ENCODE measurements at places on chromosomes 2 and 18. TPM values are rescaled to one million over a fixed set of nuclear protein-coding genes. Genes with fewer than 3 reads are reported as not detected.
A peak's percentile ranks its signal among the peaks of the same experiment; 100 is the strongest.

DNA sequence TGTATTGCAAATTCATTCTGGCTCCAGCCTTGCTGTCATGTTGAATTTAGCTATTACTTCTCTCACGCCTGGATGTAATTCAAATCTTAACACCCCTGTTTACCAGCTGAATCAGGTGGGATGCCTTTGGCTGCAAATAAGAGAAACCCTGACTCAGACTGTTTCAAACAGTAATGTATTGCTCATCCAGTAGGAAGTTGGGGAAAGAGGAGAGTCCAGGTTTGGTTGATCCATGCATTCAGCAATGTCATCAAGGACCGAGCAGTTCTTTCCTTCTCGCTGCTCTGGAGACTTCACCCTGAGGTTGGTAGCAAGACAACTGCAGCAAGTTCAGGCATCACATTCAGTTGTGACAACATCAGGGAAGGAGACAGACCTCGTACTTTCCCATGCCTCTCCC is 6.4 kb upstream of the DARS1 start:
- H3K4me1 ChIP-seq: no peaks in the 10 kb centered on the region
- no peak for DNase-seq
- no peak overlapping the region for H3K27ac ChIP-seq
- no peak overlapping the region for H3K4me3 ChIP-seq
- no peaks in the 10 kb centered on the region for H3K36me3 ChIP-seq
- H3K27me3 ChIP-seq: no peaks in the 10 kb centered on the region

Gene STARD6
- not detected for total RNA-seq

- peaks cover 44% of the 10 kb centered on the region for H3K36me3 ChIP-seq
- DNase-seq: no peak
- H3K4me3 ChIP-seq: peak overlapping the region; percentile 90
- peaks cover 5% of the 10 kb centered on the region for H3K4me1 ChIP-seq
Measured at GRCh38 chr2:69437751-69438154, 518 bp upstream of the NFU1 start.

DNA sequence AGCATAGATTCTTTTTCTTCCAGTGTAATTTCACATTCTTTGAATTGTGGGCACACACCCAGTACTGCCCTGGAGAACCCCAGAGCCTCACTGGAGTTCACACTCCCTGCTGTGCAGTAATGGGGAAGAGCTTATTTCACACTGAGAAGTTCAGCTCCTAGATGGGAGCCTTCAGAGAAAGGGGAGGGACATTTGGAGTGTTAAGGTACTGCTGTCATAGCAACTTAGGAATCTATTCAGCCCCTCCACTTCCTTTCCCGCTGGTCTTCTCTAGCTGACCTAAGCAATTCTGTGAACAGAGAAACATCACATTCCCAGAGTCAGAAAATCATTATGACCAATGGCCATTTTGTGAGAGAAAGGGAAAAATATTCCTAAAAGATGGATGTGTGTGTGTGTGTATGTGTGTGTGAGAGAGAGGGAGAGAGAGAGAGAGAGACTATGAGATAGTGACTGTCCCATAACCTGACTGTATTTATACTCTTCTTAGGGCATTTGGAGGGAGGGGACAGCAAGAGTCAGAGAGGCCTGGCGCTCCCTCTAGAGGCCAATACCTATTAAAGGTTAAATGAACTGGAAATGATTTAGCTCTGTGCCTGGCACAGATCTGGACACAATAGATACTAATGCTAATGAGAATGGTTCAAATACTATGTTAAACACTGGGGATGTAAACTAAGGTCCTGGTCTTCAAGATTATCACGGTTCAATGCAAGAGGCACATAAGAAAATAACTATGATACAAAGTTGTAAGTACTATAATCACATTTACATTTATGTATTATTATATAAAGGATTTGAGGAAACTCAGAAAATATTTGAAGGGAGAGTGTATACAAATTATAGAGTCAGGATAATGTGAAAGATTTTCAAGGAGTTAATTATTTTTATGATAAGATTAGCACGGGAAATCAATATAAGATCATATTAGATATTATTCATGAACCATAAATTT is 41.5 kb upstream of the RPE start:
- no peak overlapping the region for H3K4me3 ChIP-seq
- peak; percentile 80 for DNase-seq
- peaks cover 4% of the 10 kb centered on the region for H3K27me3 ChIP-seq
- H3K27ac ChIP-seq: peak overlapping the region; percentile 72
- H3K36me3 ChIP-seq: no peaks in the 10 kb centered on the region

- H3K4me1 ChIP-seq: peaks cover 25% of the 10 kb centered on the region
- no peak overlapping the region for H3K4me3 ChIP-seq
- H3K27ac ChIP-seq: no peak overlapping the region
Measured at GRCh38 chr2:157837851-157838441, 38.2 kb downstream of the ACVR1 start.

DNA sequence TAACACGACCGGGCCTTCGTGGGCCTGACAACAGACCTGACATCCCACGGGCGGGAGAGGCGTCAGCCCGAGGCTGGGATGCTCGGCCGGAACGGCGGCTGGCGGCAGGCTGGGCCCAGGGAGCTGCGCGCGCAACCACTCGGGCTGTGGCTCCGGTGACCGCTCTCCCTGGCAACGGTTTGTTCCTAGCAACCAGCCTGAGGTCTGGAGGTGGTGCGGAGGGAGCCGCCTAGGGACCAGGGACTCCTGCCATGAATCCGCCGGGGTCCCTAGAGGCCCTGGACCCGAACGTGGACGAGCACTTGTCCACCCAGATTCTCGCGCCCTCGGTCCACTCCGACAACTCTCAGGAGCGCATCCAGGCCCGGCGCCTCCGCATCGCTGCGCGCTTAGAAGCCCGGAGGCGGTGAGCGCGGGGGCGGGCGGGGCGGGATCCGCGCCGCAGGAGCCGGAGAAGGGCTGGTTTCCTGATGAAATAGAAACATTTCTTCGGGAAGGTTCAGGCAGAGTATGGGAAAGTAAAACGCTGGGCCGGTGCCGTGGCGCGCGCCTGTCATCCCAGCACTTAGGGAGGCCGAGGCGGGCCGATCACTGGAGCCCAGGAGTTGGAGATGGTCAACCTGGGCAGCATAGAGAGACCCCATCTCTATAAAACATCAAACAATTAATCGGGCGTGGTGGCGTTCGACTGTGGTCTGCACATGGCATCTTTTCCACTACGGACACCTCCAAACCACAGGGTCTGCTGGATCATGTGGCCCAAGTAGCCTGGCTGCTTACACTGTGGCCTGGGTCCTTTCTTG is at the start of gene DRC1:
DRC1 (plus strand) TSS at position 182 of the 803 bp plus-strand sequence; CDS start at position 252, 70 bp downstream.
- H3K27ac ChIP-seq: no peak within 1 kb of the TSS
- H3K36me3 ChIP-seq: peaks cover 3% of the 10 kb centered on the region
- no peaks in the 10 kb centered on the region for H3K4me1 ChIP-seq
- no peaks in the 10 kb centered on the region for H3K27me3 ChIP-seq
- H3K4me3 ChIP-seq: peak within 1 kb of the TSS; percentile 57
- peak; percentile 96 for DNase-seq

DNA sequence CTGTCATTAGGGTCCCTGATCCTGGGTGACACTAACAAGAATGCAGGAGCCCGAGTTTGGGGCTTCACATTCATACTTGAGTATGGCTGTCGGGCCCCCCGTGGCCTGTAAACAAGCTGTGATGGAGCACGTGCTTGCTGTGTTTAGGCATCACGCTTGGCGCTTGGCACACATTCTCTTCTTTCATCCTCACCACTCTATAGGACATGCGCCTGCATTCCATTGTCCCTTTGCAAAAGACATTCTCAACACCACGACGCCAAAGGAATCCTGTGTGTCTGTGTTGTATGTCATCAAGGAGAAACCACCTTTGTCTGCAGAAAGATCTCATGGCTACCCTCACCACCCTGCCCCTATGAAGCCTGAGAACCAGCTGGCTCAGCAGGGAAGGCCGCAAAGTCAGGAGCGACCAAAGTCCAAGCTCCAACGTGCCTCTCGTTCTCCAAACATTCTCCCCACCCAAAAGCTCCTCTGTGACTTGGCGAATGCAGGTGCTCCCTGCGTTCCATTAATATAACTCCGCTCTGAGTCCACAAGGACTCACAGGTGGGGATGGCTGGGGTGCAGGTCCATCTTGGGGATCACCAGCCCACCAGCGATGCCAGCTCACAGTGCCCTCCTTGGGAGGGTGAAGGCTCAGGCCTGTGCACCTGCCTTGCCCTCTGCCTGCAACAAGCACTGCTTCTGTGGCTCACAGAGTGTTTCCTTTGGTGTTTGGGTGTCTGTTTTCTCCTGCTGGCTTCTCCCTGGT is 6.2 kb upstream of the PER2 start:
- no peak overlapping the region for H3K27ac ChIP-seq
- no peak for DNase-seq
- peaks cover 19% of the 10 kb centered on the region for H3K4me1 ChIP-seq
- no peak overlapping the region for H3K4me3 ChIP-seq

Gene CELF4
- 4.6 TPM for total RNA-seq

Gene TFPI
- 26.5 TPM for total RNA-seq

DNA sequence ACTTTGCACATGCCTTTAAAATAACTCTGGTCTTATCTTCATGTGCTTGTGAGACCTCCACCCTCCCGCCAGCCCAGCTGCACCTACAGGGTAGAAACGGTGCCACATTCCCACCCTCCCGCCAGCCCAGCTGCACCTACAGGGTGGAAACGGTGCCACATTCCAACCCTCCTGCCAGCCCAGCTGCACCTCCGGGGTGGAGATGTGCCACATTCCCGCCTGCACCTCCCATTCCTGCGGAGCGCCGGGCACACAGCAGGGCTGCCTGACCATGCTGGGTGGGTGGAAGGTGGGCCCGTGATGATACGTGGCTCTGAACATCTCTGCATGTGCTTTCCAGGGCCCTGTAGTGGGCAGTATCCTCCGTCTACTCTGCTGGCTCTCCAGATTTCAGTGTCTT is 243.7 kb upstream of the PXDN start:
- H3K4me1 ChIP-seq: no peaks in the 10 kb centered on the region
- no peaks in the 10 kb centered on the region for H3K36me3 ChIP-seq
- no peak overlapping the region for H3K27ac ChIP-seq
- no peaks in the 10 kb centered on the region for H3K27me3 ChIP-seq
- no peak for DNase-seq

GRCh38 chr2:223971-224760 is 39.7 kb downstream of the SH3YL1 start:
- H3K36me3 ChIP-seq: peaks cover 10% of the 10 kb centered on the region
- no peaks in the 10 kb centered on the region for H3K27me3 ChIP-seq
- no peak overlapping the region for H3K4me3 ChIP-seq
- H3K27ac ChIP-seq: no peak overlapping the region
- DNase-seq: no peak
- H3K4me1 ChIP-seq: no peaks in the 10 kb centered on the region

GRCh38 chr2:188345831-188346458 is 54.3 kb downstream of the GULP1 start:
- no peaks in the 10 kb centered on the region for H3K27me3 ChIP-seq
- H3K36me3 ChIP-seq: no peaks in the 10 kb centered on the region
- no peaks in the 10 kb centered on the region for H3K4me1 ChIP-seq
- no peak overlapping the region for H3K27ac ChIP-seq
- DNase-seq: no peak

DNA sequence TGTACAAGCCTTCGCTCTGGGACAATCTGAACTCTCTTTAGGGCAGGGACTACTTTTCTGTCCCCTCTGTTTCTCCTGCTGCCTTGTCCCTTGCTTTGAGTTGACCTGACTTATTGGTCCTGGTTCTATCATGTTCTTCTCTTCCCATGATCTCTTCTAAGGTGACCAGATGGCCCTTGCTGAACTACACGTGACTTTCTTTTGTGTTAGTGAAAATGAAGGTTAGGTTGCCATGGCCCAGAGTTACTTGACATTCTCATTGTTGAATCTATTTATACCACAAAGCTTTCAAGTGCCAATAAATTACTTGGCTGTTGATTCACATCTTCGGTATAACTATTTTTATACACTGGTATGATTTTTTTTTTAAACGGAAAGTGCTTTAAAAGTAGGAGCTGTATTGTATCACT is 24.4 kb downstream of the MRPL33 start:
- no peak overlapping the region for H3K4me3 ChIP-seq
- no peak for DNase-seq
- no peaks in the 10 kb centered on the region for H3K36me3 ChIP-seq
- H3K4me1 ChIP-seq: no peaks in the 10 kb centered on the region
- no peaks in the 10 kb centered on the region for H3K27me3 ChIP-seq
- no peak overlapping the region for H3K27ac ChIP-seq

DNA sequence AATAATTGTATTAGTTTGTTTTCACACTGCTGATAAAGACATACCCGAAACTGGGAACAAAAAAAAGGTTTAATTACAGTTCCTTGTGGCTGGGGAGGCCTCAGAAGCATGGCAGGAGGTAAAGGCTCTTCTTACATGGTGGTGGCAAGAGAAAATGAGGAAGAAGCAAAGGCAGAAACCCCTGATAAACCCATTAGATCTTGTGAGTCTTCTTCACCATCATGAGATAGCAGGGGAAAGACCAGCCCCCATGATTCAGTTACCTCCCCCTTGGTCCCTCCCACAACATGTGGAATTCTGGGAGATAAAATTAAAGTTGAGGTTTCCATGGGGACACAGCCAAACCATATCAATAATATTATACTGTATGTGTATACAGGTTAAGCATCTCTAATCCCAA is 73.3 kb upstream of the CABLES1 start:
- no peak overlapping the region for H3K4me3 ChIP-seq
- H3K4me1 ChIP-seq: no peaks in the 10 kb centered on the region
- no peak overlapping the region for H3K27ac ChIP-seq
- H3K36me3 ChIP-seq: no peaks in the 10 kb centered on the region
- DNase-seq: no peak

Gene MTIF2
- 35.3 TPM for total RNA-seq

DNA sequence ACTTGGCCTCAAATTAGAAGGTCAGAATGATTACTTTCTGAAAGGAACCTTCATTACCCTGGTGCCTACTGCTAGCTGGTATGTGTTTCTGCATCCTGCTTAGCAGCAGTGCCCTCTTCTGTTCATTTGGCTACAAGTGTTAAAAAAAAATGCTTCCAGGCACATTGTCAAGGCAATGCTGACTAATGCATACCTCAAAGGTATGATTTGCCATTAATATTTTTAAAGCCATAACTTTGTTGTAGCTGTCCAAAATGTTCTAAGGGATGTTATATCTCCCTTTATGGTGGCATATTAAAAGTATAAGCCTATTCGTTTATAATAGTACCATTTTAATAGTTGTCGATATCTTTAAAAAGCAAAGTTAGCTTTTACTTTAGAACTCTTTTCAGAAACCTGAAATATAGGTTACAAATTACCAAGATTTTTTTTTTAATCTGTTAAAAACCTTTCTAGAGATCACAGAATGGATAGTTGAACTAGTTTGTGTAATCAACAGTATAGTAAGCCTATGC is 52.0 kb upstream of the FAM171B start:
- no peak overlapping the region for H3K27ac ChIP-seq
- H3K4me3 ChIP-seq: no peak overlapping the region
- H3K27me3 ChIP-seq: no peaks in the 10 kb centered on the region
- H3K36me3 ChIP-seq: peaks cover 94% of the 10 kb centered on the region
- H3K4me1 ChIP-seq: no peaks in the 10 kb centered on the region
- DNase-seq: peak; percentile 54

GRCh38 chr2:144146076-144146475 is 373.8 kb downstream of the ZEB2 start:
- H3K27me3 ChIP-seq: no peaks in the 10 kb centered on the region
- H3K4me1 ChIP-seq: no peaks in the 10 kb centered on the region
- DNase-seq: no peak

- no peak overlapping the region for H3K4me3 ChIP-seq
- H3K27ac ChIP-seq: no peak overlapping the region
- no peak for DNase-seq
- no peaks in the 10 kb centered on the region for H3K27me3 ChIP-seq
- no peaks in the 10 kb centered on the region for H3K4me1 ChIP-seq
Measured at GRCh38 chr2:172698041-172698863, 37.4 kb upstream of the RAPGEF4 start.

Gene MYCN
- total RNA-seq: 50.3 TPM

Gene PSMD1
- 169 TPM for total RNA-seq

GRCh38 chr2:235749121-235749770 is 255.4 kb downstream of the AGAP1 start:
- H3K4me1 ChIP-seq: no peaks in the 10 kb centered on the region
- peaks cover 20% of the 10 kb centered on the region for H3K36me3 ChIP-seq
- H3K4me3 ChIP-seq: no peak overlapping the region

Measured in endodermal cell (in vitro differentiated cells).